ENCODE measurements at places on chromosomes 12 and 14.

- no peak for DNase-seq
These were observed 20.9 kb downstream of the SENP1 start for GRCh38 chr12:48084841-48085460.

DNA sequence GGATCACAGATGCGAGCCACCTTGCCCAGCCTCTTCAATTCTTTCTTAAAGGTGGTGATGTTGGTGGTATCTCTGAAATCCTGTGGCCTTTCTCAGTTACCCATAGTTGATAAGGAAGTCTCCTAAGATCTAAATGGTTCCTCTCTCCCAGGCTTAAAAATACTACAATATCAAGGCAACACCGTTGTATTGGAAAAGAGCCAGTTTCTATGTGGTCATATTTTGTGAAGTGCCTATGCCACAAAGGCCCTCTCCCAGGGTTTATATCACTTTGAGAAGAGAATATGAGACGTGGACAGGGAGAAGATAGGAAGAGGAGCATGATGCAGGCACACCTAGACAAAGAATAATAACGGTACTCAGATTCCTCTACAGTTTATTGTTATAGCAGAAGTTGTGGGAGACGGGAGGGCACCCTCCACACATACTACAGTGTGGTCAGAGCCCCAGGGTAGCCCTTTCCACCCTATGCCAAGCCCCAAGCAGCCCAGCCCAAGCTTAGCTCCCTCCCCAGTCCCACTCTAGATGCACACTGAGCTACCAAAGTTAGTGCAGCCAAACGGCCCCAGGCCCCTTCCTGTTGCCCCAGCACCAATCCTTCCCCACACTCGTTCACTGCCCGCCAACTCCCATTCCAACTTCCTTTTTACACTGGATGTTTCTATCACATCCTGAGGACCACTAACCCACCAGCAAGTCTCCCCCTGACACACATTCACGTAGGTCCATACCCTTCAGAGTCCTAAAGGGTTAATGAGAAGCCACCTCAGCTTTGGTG, 8.3 kb downstream of the NDRG2 start:
- DNase-seq, result peak; percentile 25

- no peak for DNase-seq
These were observed 23.1 kb upstream of the RNASE12 start for GRCh38 chr14:20614038-20614840.

DNA sequence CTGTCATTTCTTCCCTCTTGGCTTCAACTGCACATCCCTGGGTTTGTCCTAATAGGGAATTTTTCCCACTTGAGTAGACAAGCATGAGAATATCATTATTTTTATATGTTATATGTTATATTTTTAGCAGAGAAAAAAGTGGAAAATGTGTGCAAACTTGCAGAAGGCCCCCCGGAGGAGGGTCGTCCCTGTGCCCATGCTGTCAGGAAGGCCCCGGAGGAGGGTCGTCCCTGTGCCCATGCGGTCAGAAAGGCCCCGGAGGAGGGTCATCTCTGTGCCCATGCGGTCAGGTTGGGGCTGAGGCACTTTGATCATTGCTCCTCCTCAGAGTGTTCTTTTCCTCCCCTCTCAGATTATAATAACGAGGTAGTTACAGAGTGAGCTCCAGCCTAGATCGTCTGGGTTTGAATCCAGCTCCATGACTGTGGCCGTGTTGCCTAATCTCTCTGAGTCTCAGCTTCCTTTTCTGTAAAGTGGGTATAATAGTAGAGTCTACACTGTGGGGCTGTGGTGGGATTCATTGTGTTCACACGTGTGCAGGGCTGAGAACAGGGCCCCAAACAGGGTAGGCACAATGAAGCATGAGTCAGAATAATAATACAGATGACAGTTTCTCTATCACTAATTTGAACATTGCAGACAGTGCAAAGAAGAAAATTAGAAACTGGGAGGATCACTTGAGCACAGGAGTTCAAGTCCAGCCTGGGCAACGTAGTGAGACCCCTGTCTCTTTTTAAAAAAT, 33.4 kb downstream of the ELK3 start:
- DNase-seq, result no peak

DNA sequence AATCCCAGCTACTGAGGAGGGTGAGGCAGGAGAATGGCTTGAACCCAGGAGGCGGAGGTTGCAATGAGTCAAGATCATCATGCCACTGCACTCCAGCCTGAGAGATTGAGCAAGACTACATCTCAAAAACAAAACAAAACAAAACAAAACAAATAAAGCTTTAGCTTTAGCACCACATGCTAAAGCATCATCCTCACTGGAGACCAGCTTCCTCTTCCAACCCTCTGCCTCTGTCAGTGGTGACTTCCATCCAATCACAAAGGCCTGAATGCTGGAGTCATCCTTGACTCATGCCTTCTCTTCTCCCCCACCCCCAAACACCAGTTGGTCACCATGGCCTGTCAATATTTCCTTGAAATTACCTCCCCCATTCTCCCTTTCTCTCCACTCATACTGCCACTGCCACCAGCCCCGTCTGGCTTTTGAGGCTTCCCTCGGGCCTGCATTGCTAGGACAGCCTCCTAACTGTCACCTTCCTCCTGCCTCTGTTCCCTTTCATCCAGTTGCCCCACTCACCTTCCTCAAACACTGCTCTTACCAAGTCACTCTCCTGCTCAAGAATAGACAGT, 1.4 kb downstream of the ZNF385A start:
- DNase-seq, result peak; percentile 84

DNA sequence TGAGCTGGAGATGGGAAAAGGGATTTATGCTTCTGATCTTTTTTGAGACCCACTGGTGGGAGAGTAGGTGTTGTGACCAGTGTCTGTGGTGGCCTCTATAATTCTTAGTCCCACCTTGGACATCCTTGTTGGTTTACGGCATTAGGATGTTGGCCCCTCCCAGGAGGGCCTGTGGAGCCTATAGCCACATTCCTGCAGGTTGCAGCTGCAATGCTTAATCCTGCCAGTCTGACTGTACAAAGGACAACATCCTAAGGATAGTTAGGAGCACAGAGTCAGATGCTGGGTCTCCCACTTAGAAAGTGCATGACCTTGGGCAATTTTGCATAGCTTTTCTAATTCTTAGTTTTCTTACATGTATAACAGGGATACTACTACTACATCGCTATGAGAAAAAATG, 150.9 kb upstream of the SLC38A2 start:
- DNase-seq, result no peak
